ENCODE measurements at places on chromosomes 11 and 22.

DNA sequence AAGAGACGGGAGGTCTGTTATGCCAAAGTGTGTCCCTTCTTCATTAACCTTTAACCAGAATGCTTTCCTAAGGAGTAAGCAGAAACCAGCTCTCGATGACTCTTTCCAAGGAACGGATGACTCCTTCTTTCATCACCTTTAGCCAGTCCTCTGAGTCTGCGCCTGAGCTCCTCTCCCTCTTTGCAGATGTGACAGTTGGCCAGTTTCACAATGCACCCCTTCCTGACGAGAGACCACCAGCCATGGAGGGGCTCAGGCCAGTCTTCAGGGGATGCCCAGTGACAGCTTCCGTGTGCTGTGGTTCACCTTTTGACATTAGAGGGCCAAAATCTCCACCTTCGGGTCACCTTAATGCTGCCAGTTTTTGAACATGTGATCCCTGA, 826.1 kb downstream of the TBC1D22A start:
- no peak for DNase-seq

DNA sequence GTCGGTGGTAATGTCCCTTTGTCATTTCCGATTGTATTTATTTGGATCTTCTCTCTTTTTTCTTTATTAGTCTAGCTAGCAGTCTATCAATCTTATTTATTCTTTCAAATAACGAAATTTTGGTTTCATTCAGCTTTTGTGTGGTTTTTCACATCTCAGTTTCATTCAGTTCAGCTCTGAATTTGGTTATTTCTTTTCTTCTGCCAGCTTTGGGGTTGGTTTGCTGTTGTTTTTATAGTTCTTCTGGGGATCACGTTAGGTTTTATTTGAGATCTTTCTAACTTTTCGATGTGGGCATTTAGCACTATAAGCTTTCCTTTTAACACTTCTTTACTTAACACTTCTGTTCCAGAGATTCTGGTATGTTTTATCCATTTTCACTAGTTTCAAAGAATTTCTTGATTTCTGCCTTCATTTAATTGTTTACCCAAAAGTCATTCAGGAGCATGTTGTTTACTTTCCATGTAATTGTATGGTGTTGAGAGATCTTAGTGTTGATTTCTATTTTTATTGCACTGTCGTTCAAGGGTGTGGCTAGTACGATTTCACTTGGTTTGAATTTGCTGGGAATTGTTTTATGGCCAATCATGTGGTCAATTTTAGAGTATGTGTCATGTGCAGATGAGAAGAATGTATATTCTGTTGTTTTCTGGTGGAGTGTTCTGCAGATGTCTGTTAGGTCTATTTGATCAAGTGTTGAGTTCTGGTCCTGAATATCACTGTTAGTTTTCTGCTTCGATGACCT, 7.7 kb upstream of the SCGB1D1 start:
- DNase-seq = no peak

- no peak for DNase-seq
Measured at GRCh38 chr11:61951484-61952135, 1.5 kb downstream of the BEST1 start.

- no peak for DNase-seq
Measured at GRCh38 chr22:28297504-28297903, 378.4 kb upstream of the PITPNB start.

DNA sequence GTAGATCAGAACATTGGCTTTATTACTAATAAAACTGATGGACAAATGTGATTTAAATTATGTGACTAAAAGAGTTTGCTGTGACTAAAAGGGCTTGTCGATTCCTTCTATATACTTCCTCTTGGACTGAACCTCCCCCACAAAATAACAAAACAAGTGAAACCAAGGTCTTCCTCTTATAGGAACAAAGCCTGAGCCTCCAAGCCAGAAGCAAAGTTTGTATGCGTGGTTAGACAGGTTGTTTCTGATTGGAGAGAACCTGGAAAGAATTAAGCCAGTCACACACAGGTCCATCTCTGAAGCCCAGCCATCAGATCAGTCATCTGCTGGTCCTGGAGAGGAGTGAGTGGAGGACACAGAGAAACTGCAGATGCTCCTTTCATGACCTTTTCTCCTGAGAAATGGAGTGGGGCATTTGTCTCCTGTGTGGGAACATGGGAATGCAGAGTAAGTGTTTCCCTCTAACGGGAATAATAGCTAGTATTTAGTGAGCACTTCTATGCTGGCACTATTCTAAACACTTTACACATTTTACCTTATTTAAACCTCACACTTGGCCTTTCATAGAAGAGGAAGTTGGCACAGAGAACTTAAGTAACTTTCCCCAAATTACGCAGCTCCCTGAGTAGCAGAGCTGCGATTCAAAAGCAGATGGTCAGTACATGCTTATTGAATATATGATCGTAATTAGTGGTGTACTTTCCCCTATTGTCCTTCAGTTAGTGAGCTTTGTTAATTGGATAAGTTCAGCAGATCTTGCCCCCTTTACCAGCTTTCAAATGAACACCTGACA, 77.1 kb downstream of the UVRAG start:
- DNase-seq = no peak

DNA sequence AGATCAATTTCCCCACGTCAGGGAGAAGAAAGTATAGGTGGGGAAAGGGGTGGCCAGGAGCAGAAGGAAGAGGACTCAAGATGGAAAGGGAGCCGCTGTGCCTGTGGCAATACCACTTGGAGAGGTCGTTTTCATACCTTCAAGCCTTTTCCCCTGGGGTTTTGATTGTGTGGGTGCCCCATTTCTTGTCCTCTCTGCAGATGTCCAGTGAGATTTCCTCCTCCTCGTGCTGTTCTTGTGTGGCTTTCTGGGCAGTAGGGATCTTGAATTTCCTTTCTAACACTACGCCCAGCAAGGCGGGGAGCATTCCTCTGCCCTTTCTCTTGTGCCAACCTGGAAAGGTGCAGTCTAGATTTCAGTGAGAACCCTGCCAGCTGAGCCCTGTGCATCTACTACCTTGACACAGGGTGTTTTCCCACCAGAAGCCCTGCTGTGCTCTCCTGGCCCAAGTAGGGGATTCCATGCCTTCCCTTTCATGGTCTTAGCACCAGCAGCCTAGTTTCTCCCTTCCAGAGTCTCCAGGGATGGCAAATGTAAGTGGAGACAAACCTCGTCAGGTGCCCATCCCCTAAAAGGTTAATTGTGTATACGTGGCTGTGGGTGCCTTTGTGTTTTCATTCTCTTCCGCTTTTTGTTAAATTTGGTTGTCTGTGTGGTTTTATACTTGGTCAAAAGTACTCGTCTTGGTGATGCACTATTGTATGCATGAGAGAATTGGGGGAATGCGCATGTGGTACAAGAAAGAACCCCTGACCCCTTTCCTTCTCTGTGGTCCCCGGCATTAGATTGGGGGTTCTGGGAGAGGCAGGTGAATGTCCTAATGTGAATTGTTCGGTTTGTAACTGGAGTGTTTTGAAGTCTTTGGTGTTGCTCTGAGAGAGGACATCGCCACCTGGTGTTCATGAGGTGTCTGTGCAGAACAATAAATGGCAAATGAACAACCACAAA, 71.4 kb upstream of the MPEG1 start:
- DNase-seq = peak; percentile 11

DNA sequence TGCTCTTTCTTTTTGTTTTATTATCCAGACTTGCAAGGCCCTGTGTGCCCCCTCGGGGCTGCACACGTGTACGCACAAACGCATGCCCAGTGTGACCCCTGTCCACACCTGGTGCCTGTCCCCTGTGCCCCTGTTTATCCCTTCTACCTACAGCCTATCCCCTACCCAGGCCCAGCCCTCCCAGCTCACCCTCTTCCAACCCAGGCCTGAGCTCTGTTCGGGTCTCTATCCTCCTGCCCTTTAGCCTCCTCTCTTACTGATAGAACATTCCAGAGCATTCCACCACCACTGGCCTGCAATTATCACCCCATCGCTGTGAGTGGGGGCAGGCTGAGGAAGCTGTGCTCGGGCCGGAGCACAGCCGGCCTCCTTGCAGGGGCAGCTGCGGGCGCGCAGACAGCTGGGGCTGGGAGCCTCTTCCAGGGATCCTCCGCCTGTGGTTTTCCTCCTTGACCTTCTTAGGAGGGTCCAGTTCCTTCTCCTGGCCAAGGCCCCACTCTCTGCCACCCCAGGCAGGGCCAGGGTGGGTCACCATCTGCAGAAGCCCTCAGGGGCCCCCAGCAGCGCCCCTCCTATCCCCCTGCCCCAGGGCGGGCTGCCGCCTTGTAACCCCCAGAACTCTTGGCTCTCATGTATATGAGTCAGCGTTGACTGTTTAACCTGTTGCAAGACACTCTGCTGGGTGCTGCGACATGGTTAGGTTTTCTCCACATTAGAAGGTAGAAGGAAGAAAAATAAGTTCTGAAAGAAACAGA, 41.8 kb upstream of the KCNQ1OT1 start:
- no peak for DNase-seq

DNA sequence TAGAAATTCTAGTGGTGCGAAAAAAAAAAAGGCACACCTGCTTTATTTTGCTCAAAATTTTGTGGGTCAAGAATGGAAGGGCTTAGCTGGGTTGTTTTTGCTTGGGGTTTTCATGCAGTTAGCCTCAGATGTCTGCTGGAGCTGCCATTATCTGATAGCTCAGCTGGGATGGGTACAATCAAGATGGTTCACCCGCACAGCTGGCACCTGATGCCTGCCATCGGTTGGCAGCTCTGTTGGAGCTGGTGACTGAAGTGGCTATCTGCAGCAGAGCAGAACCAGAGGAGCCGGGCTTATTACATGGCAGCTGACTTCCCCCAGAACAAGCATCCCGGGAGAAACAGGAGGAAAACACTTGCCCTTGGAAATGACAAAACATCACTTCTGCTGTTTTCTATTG, 12.1 kb upstream of the ELFN2 start:
- DNase-seq = no peak

DNA sequence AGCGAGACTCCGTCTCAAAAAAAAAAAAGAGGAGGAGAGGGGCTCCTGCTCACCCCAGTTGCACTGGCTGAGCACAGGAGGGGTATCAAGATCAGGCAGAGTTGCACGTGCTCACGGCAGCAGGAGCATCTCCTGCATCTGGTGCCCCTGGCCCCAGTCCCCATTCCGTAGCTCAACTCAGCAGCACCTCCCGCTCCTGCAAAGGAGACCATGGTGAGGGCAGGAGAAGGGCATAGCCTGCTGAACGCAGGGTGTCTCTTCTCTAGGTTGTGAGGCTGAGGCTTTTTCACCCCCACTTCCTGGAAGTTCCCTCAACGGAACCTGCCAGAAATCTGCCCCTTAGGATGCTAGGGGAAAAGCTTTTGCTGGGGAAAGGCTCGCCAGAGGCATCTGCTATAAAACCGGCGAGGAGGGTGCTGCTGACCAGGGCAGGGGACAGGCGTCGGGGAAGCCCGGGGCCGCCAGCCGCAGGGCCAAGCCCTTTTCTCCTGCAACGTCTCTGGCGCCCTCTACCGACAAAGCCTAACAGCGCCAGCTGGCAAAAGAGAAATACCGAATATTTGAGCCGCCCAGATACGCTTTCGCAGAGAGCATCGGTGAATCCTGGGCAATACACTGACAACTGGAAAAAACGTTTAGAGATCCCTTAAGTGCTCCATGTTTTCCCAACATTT, 1.0 kb upstream of the PPP6R2 start:
- peak; percentile 75 for DNase-seq

DNA sequence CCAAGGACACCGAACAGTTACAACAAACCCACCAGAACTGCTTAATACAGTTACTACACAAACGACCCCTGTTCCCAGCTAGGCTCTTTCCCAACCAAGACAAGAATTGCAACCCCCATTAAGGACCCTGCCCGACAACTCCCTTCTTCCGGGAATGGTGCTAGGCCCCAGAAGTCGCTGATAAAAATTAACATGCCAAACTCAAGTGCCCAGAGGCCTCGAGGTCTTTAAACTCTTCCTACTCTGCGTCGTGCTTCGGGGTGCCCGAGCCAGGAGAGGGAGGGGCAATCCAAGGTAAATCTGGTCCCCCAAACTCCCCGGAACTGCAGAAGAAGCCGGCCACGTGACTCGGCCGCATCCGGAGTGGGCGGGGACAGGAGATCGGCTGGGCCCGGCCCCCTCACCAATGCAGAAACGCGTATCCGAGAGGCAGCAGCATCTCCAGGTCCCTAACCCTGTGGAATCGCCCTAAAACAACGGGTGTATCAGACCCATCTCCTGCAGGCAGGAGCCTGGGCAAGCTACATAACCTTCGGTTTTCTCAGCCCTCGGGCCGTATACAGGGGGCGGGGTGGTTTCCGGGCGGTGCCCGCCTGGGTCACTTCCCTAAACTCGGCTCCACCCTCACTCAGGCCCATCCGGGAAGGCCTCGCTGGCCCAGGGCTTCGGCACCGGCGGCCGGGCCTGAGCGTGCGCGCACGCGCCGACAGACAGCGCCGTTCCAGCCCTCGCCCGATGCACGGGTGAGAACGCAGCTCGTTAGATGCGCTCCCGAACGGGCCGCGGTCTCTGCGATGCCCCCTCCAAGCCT, 1.1 kb downstream of the CFL1 start:
- DNase-seq = peak; percentile 81

GRCh38 chr11:57057561-57057960, 68.8 kb downstream of the OR5AK2 start:
- DNase-seq = no peak

GRCh38 chr11:113615098-113615497, 91.0 kb downstream of the TMPRSS5 start:
- no peak for DNase-seq

DNA sequence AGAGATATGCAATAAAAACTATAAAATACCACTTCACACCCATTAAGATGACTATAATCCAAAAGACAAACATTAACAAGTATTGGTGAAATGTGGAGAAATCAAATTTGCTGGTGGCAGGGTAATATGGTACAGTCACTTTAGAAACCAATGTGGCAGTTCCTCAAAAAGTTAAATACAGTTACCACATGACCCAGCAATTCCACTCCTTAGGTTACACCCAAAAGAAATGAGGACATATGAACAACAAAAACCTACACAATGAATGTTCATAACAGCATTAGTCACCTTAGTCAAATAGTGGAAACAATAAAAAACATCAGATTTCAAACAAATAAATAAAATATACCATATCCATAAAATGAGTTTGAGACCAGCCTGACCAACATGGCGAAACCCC, 52.6 kb downstream of the RDX start:
- no peak for DNase-seq

GRCh38 chr11:44244639-44245310, 65.2 kb downstream of the ALX4 start:
- DNase-seq = no peak

- no peak for DNase-seq
Measured at GRCh38 chr11:14446701-14447169, 52.9 kb downstream of the COPB1 start.

GRCh38 chr11:118625036-118625690, 17.7 kb downstream of the PHLDB1 start:
- DNase-seq = no peak

DNA sequence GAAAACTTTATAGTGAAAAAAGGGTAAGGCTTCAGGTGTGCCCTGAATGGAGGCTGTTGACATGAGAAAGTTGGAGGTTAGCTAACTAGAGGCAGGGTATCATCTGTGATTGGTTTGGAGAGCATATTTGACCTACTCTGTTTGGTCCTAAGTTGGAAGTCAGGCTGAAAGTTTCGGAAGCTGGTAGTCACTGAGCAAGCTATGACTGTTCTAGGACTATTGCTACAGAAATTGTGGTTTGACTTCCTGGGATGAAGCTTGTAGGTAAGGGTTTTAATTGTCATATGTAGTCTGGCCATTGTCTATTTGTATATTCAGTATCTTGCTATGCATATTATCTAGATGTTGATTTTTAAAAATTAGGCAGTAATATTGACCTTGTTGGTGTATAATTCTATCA, 565.0 kb downstream of the TMEM135 start:
- no peak for DNase-seq

GRCh38 chr11:12285811-12286222, 91.6 kb upstream of the PARVA start:
- DNase-seq = no peak

- no peak for DNase-seq
Measured at GRCh38 chr11:109696191-109696897, 274.4 kb downstream of the C11orf87 start.

Data from activated T-helper 1 cell treated with Interleukin-2 at 50 U/mL for 16 hours (primary cell).